ENCODE measurements at places on chromosomes 5 and 9.

DNA sequence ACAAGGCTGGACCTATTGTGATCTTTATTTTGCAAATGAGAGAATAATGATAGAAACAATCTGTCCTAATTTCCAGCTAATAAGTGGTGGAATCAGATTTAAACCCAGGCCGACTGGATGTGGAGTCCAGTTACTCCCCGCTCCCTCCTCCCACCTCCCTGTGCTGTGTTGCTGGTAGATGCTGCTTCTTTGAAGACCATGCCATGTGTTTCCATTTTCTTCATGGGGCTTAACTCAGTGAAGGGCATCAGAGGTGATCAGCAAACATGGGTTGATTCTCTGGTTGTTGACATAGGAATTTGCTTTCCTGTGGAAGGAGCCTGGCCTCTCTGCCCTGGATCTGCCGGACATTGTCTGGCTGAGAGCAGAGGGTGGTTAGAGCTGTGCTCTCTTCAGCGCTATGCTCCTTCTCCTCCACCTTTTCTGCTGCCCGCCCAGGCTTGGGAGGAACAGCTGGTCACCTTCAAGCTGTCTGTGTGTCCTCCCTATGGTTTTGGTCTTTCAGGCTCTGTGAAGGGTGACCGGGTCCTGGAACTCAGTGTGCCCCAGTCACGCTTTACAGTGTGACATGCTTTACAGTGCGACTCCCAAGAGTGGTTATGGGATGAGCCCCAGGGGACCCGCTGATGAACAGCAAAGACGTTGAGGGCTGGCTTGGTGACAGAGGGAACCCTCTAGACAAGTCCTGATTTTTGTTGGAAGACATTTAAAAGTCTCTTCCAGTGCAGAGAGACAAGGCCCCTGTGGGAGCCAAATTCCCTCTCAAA, 68.4 kb upstream of the RPS23 start:
- no peak for DNase-seq

- peak; percentile 50 for DNase-seq
These were observed 9.0 kb downstream of the RALGDS start for GRCh38 chr9:133111808-133112662.

DNA sequence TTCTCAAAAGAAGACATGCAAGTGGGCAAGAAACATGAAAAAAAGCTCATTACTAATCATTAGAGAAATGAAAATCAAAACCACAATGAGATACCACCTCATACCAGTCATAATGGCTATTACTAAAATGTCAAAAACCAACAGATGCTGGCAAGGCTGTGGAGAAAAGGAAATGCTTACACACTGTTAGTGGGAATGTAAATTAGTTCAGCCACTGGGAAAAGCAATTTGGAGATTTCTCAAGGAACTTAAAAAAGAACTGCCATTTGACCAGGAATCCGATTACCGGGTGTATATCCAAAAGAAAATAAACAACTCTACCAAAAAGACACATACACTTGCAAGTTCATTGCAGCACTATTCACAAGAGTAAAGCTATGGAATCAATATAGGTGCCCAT, 595.4 kb upstream of the RIOK2 start:
- no peak for DNase-seq

GRCh38 chr9:87109231-87109631, 161.9 kb upstream of the GAS1 start:
- DNase-seq = no peak

DNA sequence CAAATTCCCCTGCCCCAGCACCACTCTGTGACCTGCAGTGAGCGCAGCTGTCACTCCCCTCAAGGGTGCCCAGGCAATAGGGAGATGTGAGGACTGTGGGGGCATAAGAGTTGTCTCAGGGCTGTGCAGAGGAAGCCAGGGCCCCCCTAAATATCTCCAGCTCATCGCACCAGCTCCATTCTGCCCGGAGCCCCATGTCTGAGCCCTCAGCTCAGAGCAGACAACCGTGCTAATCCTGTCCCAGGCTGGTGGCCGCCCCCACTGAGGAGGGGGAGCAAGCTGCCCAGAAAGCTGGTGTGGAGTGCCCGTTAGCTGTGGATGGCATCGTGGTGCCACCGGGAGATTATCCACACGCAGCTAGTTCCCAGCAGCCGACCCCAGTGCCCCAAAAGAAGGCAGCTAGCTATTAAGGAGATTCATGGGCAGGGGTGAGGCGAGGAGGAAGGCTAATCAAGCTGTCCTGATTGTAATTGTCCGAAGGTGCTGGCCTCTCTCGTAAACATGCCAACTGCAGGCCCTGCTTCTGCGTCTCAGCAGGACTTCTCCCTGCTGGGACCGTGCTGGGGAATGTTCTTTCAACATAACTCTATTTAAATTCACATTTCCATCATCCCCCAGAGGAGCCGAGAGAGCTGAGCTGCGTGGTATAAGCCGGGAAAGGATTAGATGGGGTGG, 17.0 kb upstream of the FIBCD1 start:
- DNase-seq = no peak

DNA sequence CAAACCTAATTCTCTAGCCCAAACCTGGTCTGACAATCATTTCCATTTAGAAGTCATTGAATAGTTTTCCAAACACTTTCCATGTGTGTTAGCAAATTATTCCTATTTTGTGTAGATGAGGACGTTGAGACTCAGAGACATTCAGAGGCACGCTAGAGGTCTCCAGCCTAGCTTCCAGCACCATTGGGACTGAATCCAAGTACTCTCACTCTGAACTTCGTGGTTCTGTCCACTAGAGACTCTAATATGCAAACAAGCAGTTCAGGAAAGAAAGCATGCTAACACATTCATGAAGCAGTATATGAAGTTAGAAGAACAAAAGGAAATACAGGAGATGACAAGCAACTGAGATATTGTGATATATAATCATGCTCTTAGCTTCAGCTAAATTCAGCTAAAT, 354.8 kb downstream of the NTRK2 start:
- DNase-seq = no peak

GRCh38 chr9:72334658-72335337, 30.2 kb downstream of the ZFAND5 start:
- no peak for DNase-seq

GRCh38 chr5:101024299-101024698, 121.2 kb upstream of the ST8SIA4 start:
- DNase-seq = no peak

GRCh38 chr9:13432904-13433303, 153.4 kb upstream of the MPDZ start:
- no peak for DNase-seq

DNA sequence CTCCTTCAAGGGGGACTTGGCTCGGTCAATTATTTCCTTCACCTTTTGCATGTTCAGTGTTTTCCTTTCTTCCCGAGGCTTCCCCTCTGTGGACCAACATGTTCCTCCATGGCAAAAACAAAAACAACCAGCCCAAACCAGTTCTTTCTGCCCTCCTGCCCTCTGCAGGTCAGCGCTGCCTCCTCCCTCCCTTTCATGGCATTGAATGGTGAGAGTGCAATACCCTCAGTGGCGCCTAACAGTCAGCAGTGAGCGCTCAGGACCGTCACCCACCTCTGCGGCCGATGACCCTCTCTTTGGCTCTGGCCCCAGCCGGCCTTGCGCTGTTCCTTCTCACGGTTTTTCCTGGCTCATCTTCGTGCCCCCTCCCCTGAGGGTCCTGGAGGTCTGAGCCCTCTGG, 34.4 kb upstream of the GNE start:
- DNase-seq = no peak

DNA sequence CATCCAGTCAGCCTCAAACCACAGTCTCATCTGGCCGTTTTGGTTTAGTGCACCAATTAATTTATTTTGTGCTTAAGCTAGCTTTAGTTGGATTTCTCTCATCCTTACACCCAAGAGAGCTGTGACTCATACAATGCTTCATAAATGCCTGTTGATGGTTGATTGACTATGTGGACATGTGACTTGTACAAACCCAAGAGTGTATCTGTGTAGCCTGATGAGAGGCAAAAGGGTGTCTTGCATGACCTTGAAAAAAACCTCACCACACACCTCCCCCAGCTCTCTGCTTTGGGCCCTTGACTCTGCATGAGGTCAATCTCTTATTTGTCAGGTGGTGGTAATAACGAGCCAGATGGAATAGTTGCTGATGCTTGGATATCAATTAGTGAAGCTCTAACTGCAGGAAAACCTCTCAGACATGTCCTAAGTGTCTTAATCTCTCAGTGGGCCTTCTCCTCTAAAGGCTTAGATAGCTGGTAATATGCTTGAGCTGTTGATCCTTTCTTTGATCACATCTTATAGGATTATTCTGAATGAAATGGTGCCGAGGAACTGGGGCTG, 10.6 kb upstream of the GLRA1 start:
- DNase-seq = no peak

DNA sequence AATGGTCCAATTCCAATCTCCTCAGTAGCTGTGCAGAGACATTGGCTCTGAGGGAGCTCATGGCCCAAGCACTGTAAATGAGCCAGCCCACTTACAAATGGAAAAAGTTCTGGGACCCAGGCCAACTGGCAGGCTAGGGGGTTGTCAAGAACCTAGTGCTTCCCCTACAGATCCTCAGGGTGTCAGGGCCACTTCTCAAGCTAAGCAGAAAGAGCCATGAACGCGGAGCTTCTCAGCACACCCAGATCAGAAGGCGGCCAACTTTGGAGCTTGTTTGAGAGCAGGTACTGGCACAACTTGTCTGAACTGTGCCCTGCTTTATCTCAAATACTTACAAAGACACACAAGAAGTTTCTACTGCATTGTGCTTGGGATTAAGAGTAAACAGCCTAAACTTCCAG, 17.5 kb downstream of the TLE1 start:
- DNase-seq = peak; percentile 89

DNA sequence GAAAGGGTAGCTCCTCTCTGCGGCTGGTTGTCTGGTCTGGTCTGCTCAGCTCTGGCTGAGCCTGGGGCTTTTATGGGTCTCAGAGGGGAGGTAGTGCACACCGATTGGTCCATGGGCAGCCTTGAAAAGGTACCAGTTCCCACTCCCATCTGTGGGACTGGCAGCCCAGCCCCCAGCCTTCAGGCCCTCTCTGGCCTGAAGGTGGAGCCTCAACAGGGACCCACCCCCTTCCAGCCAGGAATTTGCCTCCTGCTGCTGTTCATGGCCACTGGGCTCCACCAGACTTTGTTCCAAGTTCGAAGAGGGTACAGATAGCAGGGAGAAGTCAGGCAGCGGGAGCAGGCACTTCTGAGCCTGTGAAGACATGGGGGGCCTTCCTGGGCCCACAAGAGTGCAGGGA, 165.3 kb upstream of the SLC27A6 start:
- DNase-seq = no peak

GRCh38 chr9:93826905-93827544, 128.1 kb downstream of the BARX1 start:
- no peak for DNase-seq

DNA sequence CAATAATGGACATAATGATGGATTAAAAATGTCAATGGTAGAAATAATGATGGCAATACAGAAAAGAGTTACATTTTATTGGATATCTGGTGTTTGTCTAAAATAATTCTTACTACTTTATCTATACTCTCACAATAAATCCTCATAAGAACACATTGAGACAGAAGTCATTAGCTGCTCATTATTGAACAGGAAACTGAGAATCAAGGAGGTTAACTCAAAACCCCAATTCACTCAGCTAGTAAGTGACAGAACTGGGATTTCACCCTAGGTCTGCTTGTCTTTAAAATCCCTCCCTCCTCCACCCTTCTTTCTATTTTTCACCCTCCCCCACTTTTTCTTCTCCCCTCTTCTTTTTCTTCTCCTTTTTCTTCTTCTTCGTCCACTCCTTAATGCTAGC, 285.8 kb upstream of the TNC start:
- no peak for DNase-seq

DNA sequence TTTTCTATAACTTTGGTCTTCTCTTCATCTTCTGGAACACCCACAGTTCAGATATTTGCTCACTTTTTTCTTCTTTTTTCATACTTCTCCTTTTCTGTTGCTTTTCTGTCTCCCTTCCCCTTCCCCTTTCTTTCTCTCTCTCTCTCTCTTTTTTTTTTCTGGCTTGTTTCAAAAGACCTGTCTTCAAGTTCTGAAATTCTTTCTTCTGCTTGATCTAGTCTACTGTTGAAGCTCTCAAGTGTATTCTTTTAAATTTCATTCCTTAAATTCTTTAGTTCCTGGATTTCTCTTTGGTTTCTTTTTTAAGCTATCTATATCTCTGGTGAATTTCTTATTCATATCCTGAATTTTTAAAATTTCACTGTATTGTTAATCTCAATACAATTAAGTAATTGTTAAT, 11.2 kb downstream of the ALG2 start:
- no peak for DNase-seq

DNA sequence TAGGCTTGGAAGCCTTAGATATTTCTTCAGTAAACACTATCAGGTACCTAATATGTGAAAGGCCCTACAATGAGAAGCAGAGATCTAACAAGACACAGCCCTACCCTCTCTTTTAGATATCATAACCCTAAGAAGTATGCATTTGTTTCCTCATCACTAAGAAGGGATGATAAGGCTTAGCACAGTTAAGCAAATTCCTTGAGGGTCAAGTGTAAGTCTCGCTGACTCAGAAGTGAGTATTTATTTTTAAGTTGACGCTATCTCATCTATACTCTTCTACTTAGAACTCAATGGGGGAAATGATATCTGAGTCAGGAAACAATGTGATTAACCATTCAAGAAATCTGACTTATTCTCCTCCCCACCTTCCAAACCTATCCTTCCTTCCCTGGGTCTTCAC, 149.7 kb downstream of the ESM1 start:
- no peak for DNase-seq

GRCh38 chr5:41009232-41009631, 61.9 kb downstream of the MROH2B start:
- no peak for DNase-seq

- peak; percentile 40 for DNase-seq
These were observed 7.2 kb upstream of the DUSP1 start for GRCh38 chr5:172777881-172778814.

DNA sequence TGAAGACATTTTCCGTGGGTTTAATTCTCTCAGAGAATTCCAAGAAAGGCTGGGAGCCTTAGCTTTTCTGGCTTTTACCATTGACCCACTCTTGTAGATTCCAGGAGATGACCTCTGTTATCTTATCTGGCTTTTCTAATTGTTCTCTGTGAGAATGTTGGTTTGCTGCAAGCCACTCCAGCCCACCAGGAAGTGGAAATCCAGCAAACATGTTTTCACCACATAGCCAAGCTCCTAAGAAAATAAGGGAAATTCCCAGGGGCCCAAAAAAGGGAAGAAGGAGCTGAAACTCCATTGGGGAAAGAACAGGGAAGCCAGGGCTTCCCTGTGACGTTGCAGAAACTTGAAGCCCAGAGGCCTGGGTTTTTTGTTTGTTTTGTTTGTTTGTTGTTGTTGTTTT, 19.7 kb downstream of the GPR107 start:
- no peak for DNase-seq

- peak; percentile 66 for DNase-seq
These were observed 892.1 kb downstream of the TLE1 start for GRCh38 chr9:80797101-80797829.

DNA sequence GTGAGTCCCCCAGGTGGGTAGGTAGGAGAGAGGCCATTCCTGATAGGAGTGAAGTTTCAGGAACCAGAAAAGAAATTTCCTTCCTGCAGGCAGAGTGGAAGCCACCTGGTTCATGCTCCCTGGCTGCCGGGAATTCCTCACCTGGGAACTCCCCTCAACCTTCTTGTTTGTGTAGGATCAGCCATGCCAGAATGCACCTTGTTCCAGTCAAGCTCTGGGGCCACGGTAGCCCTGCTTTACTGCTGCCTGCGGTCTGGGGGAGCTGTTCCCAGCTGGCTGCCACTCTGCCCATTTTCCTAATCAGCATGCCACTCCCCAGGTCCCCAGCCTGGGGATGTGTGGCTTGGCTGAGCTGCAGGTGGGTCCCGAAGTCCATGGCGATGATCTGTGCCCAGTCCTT, 18.7 kb upstream of the B4GALT1 start:
- DNase-seq = no peak

- no peak for DNase-seq
These were observed 20.5 kb upstream of the MRNIP start for GRCh38 chr5:179879003-179879689.

Data from left forelimb (tissue), 1 donor.